ENCODE measurements at places on chromosomes 2 and 18. TPM values are rescaled to one million over a fixed set of nuclear protein-coding genes. Genes with fewer than 3 reads are reported as not detected.

CTAGE1 gene
- total RNA-seq, result not detected

DIPK1C gene
- 1.5 TPM for total RNA-seq

RAB6C gene
- total RNA-seq, result 0.18 TPM

C2orf80 gene
- total RNA-seq, result not detected

LYPD6 gene
- total RNA-seq, result 0.50 TPM

HOXD4 gene
- 0.53 TPM for total RNA-seq

ANKRD30B gene
- total RNA-seq, result not detected

GLI2 gene
- total RNA-seq, result 3.9 TPM

SLC14A1 gene
- total RNA-seq, result 11.2 TPM

WDR33 gene
- 34.8 TPM for total RNA-seq

CHRND gene
- not detected for total RNA-seq

TMEM37 gene
- 16.4 TPM for total RNA-seq

FNDC4 gene
- 16.5 TPM for total RNA-seq

CCDC138 gene
- 1.6 TPM for total RNA-seq

ASPRV1 gene
- total RNA-seq, result 1.2 TPM

ABCB11 gene
- total RNA-seq, result 1.1 TPM

TMSB10 gene
- 893 TPM for total RNA-seq

RAX gene
- total RNA-seq, result not detected

DUSP11 gene
- 13.7 TPM for total RNA-seq

ABCG8 gene
- not detected for total RNA-seq

BOLL gene
- total RNA-seq, result not detected
